ENCODE measurements at places on chromosomes 13 and 19.

- no peak for DNase-seq
Measured at GRCh38 chr13:31495336-31495735, 244.0 kb upstream of the RXFP2 start.

DNA sequence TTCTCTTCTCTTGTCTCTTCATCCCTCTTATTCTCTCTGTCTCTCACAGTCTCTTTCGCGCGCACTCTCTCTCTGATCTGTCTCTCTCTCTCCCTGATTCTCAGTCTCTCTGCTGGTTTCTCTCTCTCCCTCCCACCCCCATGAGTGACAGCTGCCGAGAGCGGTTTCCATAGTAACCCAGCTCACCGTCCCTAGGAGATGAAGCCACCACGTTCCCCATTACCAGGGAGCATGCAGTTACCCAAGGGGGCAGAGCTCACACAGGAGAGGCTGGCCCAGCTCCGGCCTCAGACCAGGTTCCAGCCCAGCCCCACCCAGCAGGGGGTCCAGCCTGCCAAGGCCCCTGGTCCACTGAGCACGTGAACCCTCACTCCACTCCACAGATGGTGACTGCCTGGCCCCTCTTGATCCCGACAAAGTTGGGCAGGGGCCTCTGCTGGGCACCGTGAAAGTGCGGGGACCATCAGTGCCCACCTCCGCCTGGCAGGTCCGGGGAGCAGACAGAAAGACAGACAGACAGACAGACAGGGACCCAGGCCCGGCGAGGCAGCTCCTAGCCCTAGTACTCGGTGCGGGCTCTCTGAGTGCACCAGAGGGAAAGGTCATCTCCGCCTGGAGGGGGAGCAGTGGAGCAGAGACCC lies 50.6 kb downstream of the CELF5 start:
- DNase-seq: peak; percentile 96

GRCh38 chr19:24033301-24033962 lies 53.6 kb upstream of the ZNF254 start:
- DNase-seq: peak; percentile 98

DNA sequence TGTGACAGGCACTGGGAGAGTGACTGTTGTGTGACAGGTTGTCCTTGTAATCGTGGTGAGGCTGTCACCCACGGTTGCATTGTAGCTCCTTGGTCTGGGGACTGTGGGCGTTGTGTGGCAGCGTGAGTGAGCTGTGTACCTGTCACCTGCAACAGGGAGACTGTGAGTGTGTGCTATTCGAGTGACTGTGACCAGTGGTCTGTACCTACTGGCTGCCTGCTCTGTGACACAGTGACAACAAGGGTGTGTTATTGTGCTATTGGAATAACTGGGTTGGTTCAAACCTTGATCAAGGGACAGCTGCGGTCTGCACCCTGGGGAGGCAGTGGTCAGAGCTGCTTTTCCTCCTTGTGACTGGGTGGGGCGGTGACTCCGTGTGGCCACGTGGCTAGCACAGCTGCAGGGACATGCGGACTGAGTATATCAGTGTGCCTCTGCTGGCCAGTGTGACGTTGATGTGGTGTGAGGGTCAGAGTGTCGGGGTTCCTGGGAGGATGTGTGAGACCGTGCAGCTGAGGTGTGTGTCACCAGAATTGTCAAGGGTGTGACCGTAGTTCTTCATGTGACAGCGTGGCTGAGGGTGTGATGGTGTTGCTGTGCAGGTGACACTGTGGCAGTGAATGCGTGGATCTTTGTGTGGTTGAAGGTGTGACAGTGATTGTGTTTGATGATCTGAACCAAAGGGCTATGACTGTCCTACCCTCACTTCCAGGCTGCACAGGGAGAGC lies 10.1 kb upstream of the NFIX start:
- DNase-seq: no peak

GRCh38 chr13:23696610-23697009 lies 126.4 kb downstream of the TNFRSF19 start:
- DNase-seq: no peak

- DNase-seq: no peak
Measured at GRCh38 chr13:65188721-65189120, 2041.4 kb downstream of the PCDH9 start.

GRCh38 chr19:57689750-57690149 lies 8.0 kb downstream of the ZNF551 start:
- DNase-seq: no peak

- DNase-seq: no peak
Measured at GRCh38 chr13:60679131-60679530, 282.1 kb downstream of the TDRD3 start.

DNA sequence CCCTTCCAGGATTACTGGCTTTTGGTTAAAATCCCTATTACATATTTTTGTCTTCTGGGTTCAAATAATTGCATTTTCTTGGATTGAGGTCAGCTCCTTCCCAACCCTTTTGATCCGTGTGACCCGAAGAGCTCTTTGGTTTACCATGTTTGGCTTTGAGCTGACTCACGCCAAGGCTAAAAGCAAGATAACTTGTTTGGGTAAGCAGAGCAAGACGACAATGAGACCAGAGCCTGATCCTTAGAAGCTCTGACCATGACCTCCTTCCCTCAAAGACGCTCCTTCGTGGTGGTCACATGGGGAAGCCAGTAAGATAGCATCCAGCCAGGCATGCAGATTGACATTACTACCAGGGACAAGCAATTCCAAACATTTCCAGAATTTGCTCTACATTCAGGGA lies 153.8 kb downstream of the DCT start:
- no peak for DNase-seq

GRCh38 chr19:13428352-13428751 lies 77.9 kb downstream of the CACNA1A start:
- peak; percentile 16 for DNase-seq

DNA sequence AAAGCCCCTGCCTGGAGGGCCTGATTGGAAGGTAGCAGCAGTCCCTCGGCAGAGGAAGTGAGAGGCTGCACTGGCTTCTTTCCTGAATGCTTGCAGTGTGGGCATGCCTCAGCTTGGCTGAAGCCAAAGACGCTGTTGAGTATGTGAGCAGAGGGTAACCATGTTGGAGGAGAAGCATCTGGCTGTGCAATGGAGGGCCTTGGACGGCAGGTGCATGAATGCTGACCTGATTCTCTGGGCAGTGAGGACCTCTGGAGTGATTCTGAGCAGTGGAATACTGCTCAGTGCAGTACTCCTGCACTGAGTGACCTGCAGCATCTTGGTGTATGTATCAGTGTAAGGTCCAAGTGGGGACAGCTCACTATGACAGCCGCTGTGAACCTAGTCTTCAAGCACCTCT lies 46.9 kb downstream of the SOX1 start:
- DNase-seq: no peak

DNA sequence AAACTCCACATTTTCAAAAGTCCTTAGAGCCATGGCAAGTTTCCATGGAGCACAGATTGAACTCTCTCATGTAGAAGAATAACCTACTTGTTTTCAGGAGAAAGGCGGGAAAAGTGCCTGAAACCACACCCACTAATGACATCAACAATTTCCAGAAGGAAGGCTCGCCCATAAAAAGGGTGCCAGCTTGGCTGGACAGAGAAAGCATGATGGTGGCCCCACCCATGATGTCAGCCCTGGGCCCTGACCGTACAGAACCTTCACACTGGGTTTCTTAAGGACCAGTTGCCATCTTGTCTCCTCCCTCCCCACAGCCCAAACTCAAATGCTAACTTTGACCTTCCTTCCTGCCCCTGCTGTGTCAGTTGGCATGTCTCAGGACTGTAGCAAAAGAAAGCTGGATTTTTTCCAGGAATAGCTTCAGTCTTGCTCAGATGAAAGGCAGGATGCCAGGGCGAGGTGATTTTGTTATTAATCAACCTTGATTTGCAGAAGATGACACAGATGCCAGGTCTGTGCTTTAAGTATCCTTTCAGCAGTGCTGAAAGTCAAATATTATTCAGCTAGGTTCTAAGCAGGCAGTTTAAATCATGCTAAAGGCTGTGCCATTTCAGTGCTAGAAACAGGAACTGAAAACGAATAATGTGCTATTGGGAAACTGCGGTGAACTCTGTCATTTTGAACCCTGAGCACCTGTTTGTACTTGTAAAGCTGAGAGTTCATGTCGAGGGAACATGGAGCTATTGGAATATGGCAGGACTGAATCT lies 89.5 kb upstream of the RFC3 start:
- no peak for DNase-seq

DNA sequence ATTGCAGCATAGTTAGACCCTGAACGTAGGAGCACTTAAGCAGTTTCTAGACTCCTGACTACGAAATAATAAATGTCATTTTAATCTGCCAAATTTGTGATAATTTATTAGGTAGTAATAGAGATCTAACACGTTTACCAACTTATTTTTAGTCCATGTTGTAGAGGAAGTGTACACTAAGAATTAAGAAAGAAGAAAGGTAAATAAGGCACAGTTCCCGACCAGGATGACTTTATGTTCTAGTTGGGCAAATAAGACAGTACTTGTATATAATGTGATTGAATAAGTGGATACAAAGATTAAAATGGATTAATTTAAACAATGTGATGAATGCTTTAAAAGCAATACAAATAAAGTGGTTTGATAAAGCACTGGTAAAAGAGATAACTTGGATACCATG lies 1306.2 kb upstream of the PCDH20 start:
- no peak for DNase-seq

DNA sequence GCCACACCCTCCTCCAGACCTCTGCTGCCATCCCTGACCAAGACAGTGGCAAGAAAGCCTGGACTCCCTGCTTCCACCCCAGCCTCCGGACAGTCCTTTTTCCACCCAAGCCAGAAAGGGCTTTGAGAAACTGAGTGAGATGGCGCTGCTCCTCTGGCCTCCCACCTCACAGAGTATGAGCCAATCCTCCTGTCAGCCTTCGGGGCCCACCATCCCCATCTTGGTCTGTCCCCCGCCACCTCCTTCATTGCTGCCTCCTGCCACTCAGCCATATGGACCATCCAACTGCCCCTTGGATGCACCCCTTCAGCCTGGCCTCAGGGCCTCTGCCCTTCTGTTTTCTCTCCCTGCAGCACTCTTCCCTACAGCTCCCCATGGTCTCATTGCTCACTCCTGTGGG lies 125.7 kb downstream of the CRYL1 start:
- DNase-seq: no peak

- DNase-seq: no peak
Measured at GRCh38 chr19:10122045-10122444, 2.3 kb upstream of the EIF3G start.

GRCh38 chr19:29855741-29856500 lies 44.1 kb downstream of the CCNE1 start:
- DNase-seq: no peak

GRCh38 chr13:111584101-111584672 lies 263.7 kb downstream of the TEX29 start:
- DNase-seq: peak; percentile 13

- no peak for DNase-seq
Measured at GRCh38 chr13:113848431-113849260, 15.2 kb downstream of the GAS6 start.

- no peak for DNase-seq
Measured at GRCh38 chr19:35756377-35757230, at the start of gene HSPB6. TSS of gene HSPB6 (minus strand) at chr19:35757029. CDS start at chr19:35757008, 21 bp downstream.

- no peak for DNase-seq
Measured at GRCh38 chr19:7483720-7484201, 5.1 kb downstream of the PEX11G start.

GRCh38 chr19:2550431-2551171 lies 74.7 kb downstream of the GADD45B start:
- no peak for DNase-seq

GRCh38 chr13:113656003-113656588 lies 1.9 kb downstream of the ATP4B start:
- no peak for DNase-seq

DNA sequence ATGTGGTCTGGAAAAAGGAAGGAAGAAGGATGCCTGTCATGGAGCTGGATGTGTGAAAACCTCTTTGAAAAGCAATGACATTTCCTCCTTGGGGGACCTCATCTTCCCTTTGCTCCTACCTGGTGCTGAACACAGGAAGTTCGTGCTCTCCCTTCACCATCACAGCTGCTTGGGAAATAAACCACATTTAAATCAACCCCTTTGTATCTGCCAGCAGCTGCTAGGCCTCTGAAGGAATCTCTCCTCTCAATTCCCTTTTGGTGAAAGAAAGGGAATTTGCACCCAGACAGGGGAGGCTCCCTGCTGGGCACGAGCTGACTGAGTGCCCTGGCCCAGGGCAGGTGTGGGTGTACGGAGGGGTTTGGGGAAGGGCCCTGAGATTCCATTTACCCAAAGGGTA lies 437.7 kb downstream of the TSHZ3 start:
- DNase-seq: no peak

GRCh38 chr13:106310291-106310865 lies 225.1 kb downstream of the EFNB2 start:
- DNase-seq: no peak

- DNase-seq: no peak
Measured at GRCh38 chr19:3178377-3178972, at the start of gene S1PR4. TSS of gene S1PR4 (plus strand) at chr19:3178769. CDS start at chr19:3178793, 24 bp downstream.

GRCh38 chr19:38676023-38676877 lies 28.8 kb downstream of the ACTN4 start:
- no peak for DNase-seq

DNA sequence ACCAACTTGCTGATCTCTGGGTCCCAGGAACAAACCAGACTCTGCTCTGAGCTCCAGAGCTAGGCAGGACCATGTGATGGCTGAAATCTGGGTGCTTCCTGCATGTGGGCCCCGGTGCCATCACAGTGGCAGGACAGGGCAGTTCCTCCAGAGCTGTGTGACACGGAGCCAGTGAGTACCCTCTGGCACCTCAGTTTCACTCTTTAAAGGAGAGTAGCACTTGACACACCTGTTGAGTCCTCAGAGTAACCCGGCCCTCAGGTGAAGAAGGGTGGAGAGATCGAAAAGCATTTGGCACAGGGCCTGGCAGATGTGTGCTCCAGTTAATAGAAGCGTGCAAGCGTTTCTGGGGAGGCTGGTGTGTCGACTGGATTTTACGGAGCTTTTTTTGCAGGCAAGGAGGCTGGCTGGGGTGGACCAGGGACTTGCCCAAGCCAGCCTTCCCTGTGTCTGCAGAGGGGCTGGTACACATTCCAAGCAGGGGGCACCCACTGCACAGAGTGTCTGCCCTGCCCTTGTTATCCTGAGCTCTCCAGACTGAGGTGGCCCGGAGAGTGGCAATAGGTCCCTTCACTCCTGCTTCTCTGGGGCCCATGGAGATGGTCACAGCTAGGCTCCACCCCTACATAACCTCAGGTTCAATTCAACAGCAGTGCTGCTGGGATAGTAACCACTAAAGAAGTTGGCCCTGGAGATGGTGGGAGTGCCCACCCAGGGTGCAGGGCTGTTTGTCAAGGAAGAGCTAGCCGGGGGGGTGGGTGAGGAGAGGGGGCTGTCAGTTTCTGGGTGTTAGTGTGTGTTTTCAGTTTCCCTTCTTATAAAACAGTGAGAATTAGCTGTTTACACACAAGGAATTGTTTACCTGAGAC lies 8.3 kb downstream of the RPS19 start:
- DNase-seq: no peak

GRCh38 chr13:86946734-86947133 lies 724.4 kb upstream of the SLITRK5 start:
- no peak for DNase-seq

DNA sequence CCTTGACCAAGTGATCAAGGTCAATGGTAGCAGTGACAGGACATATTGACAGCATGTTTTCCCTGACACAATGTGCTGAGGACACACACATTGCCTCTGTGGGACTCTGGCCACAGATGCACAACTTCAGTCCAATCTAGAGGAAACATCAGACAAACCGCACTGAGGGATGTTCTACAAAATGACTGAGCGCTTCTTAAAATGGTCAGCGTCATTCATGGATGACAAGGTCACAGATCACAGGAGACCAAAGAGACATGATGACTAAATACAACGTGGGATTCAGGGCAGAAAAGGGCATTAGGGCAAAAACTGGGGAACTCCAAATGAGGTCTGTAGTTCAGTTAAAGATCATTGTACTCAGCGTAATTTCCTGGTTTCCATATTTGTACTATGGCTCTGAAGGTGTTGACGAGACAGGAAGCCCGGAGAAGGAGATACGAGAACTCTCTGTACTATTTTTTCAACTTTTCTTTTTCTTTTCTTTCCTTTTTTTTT lies 20.6 kb downstream of the PBX4 start:
- no peak for DNase-seq

Data from HuH-7.5 (cell line).